ENCODE measurements at places on chromosomes 7 and 10.

DNA sequence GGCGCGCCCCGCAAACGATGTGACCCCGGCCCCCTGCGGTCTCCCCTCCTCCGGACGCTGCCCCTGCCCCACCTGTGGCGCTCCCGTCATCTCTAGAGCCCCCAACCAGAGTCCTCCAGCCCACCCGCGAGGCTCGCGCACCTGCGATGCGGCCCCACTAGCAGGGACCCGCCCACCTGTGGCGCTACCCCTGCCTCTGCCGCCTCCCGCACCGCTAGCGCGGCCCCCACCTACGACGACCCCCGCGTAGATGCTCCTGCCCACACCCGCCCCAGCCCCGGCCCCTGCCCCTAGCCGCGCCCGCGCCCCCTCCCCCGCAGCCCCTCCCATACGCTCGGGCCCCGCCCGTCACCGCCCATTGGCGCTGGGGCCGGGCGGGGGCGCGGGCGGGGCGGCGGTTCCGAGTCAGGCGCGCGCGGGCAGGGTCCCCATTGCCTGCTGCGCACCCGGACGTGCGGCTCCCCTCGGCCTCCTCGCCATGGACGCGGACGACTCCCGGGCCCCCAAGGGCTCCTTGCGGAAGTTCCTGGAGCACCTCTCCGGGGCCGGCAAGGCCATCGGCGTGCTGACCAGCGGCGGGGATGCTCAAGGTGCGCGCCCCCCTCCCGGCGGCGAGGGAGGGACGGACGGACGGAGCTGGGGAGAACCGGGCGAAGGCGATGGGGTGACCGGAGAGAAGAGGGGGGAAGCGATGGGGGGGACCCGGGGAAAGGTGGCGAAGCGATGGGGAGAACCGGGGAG is at the start of gene PFKP:
PFKP (plus strand) TSS at position 431 of the 741 bp plus-strand sequence; CDS start at position 479, 48 bp downstream.
- peak; percentile 73 for DNase-seq

GRCh38 chr10:111316722-111317212 is 239.9 kb downstream of the ADRA2A start:
- DNase-seq, result no peak

DNA sequence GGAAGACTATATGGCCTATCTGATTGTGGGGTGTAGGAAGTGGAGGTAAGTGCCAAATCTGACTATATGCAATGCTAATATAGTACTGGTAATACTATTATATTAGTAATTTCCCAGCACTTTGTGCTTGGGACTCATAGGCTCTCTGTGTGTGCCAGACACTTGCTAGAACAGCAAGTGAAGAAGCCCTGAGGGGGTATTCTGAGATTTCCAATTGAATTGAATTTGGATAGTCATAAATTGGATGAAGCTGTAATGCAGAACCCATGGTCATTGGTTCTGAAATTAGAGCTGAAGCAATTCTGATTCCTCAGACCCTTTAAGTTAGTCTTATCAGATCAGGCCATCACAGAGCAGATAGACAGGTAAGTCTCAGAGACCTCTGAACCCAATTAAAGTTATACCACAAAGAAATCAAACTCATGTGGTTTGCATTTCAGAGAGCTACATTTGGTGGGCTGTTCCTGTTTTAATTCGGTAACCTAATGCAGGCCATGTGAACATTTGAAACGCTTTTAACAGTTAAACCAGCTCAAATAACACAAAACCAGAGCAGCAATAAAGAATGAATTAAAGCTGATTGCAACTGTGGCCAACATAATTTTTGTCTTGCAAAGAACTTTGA is 179.5 kb downstream of the CREB5 start:
- no peak for DNase-seq

DNA sequence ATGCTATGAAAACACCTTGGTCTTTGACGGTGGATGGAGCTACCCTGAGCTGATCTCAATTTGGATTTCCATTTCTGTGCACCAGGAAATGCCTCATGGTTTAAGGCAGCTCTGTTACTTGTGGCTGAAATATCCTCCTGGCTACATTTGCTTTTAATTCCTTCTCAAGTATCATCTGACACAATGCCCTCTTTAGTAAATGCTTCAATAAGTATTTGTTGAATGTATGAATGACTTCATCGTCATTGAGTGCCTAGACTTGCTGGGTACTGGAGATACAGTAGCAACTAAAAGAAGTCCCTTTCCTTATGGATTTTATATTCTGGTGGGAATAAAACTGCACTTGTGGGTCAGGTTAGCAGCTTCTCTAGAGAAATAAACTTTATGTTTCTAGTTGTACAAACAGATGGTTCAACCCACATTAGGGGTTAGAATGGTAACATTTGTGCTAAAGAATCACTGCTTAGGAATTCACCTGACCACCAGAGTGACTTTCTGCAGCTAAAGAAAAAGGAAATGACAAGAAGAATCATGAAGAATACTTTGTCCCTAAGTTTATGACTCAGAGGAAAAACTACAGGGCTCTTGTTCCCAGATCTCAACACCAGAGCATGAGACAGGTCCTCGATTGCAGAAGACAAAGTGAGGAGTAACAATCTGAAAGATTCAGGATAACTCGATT is 21.8 kb upstream of the SMNDC1 start:
- no peak for DNase-seq

DNA sequence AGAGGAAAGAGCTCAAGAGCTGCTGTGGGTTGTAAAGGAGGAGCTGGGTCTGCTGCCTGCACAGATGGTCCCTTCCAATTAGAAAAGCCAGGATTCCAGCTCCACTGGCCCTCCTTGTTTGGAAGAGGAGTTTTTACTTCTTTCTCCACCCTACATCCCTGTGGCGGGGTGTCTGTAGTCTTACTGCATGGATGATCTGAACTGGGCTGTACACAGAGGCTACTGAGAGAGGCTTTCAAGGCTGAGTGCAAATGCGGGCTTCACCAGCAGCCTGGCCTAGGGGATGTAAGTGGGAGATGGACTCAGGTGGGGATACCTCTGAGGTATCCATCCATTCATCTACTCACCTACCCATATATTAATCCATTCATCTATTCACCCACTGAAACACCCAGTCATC is 7.1 kb upstream of the CXCL12 start:
- no peak for DNase-seq

DNA sequence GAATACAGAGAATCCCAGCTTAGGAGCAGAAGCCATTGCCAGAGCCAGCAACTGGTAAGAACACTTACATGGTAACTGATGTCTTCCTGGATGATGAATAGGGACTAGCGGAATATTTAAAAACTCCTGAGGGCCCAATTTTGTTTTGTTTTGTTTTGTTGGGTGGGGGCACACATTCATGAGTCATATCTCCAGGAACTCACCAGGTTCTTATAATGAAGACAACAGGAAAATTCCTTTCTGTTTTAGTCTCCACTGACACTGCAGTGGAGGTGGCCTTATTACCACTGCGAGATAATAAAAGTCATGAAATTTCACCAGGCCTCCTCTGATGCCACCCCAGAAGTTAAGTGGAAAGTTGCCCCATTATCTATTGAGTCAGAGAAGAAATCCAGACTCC is 6.6 kb upstream of the CUZD1 start:
- DNase-seq, result no peak

DNA sequence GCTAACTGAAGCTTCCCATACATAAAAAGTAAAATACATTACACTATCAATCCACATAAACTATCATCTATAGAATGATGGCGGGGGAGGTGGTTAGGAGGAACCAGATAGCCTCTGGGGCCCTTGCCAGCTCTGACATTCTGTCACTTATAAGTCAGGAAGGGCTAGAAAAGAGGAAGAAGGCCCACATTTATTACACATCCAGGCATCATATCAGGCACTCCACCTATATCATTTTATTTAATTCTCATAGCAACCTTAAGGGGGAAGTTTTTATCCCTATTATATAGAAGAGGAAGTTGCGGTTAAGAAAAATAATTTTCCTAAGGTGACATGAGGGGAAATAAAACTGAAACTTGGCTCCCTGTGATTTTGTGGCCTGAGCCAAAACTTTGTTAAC is 29.9 kb downstream of the HEPACAM2 start:
- DNase-seq, result no peak

GRCh38 chr7:155401231-155401630 is 56.7 kb upstream of the EN2 start:
- no peak for DNase-seq

- no peak for DNase-seq
These were observed 17.1 kb downstream of the SMKR1 start for GRCh38 chr7:129519464-129519863.

DNA sequence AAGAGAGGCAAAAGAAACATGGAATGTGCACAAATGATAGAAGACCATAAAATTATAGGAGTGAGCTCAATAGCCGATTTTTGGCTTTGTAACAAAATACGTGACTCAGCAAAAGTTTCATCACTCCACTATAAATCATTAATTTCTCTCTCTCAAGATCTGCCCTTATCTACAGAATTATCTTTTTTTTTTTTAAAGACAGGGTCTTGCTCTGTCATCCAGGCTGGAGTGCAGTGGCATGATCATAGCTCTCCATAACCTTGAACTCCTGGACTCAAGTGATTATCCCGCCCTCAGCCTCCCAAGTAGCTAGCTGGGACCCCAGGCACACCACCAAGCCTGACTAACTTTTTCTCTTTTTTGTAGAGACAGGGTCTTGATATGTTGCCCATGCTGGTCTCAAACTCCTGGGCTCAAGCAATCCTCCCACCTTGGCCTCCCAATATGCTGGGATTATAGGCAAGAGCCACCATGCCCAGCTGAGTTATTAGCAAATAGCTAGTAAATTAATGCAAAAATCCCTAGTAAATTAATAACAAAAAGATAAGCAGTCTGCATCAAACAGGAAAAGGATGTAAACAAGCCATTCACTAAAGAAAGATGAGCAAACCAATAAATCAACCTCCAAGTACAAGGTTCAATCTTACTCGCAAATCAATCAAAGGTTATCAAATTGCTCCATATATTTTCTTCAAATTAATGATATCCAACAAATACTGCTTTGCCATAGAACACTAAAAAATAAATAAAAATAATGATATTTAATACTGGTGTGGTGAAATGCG is 450.7 kb downstream of the PARD3 start:
- no peak for DNase-seq

DNA sequence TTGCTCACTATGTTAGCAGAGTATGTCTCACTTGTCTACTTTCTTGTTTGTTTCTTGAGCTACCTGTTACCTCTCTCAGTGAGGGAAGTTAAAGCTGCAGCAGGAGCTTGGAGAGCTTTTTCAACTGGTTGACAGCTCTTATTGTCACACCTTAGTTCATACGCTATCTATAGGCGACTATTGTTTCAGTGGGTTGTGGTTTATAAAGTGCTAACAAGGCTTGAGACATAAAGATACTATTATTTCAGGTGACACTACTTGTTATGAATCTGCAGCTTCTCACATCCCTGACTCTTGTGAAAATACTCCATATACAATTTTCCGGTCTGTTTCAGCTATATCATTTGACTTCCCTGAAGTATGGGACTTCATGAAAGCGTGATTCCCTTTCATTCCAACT is 167.4 kb downstream of the CSTF2T start:
- no peak for DNase-seq

GRCh38 chr7:24965831-24966708 is 13.9 kb downstream of the OSBPL3 start:
- DNase-seq, result peak; percentile 65

DNA sequence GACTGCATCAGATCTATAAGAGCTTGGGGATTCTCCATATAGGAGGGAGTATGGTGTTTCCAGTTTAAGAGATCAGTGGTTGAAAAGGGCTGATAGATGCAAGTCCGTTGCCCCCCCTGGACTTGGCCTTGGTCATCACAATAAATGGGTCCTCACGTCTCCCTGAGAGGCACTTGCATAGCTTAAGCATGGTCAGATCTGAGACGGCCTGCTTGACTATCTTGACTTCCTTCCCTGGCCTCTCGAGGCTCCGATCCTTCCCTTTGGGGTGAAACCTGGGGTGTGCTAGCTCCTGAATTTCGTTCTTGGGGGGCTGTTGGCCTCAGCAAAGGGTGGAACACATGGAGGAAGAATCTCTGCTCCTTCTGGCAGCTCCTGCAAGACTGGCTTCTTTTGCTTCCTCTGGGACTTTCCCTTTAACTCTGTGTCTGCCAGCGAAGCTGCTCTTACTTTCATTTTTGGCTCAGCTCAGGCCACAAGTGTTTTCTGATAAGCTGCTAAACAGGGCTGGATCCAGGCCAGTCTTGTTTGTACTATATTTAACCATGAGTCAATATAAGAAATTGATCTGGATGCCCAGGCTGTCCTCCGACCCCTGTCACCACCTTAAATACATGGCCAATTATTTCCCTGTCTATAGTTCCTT is 11.2 kb upstream of the ZNF485 start:
- no peak for DNase-seq

GRCh38 chr10:46538717-46539426 is 17.6 kb downstream of the GPRIN2 start:
- DNase-seq, result no peak

DNA sequence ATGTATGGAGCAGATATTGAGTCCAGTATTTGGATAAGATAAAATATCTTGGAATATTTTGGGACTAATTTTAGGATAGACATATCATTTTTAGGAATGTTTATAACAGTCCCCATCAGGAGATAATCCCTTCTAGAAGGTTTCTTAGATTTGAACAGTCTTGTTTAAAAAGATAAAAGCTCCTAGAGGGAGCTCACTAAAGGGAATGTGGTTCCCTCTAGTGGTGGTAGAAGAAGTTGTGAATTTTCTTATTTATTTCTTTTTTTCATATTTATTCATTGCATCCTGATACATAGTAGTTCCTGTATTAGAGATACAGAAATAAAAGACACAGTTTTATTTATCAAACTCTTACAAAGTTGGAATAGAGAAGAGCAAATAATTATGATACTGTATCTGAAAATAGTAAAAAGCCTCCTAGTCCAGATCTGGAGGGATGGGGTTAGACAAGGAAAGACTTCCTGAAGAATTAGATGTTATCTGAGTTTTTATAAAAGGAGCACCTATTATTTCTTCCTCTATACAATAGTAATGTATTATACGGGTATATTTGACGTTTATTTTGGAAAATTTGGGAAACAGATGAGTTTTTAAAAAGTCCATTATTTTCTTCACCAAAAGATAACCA is 24.5 kb upstream of the KLF14 start:
- no peak for DNase-seq

- DNase-seq, result no peak
These were observed 109.2 kb downstream of the ATE1 start for GRCh38 chr10:121818599-121818998.

DNA sequence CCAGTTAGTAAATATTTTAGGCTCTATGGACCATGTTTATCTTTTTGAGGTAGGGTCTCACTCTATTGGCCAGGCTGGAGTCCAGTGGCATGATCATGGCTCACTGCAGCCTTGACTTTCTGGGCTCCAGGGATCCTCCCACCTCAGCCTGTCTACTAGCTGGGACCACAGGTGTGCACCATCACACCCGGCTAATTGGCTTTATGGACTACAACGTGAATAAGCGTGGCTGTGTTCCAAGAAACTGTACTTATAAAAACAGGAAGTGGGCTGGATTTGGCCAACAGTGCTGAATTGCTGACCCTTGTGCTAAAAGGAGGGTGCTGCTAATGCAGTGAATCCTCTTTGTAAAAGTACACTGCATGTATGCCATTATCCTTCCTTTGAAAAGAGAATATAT is 111.7 kb upstream of the CDK13 start:
- no peak for DNase-seq

DNA sequence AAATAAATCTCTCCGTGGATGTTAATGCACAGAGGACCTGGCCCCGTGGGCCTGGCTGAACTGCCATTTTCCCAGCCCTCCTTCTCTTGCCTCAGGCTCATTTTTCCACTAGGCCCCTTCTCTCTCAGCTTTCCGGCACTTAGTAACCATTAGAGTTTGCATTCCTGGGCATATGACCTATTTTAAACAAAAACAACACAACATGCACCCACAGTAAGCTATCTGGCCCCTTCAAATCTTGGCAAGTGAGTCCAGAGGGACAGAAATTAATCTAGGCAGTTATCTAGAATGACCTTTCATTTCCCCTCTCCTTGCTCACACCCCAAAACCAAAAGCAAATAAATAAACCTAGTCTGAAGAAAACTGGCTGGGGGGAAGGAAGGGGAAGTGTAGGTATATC is 11.7 kb downstream of the FBXW4 start:
- no peak for DNase-seq
